ENCODE measurements at places on chromosomes 2 and 18. TPM values are rescaled to one million over a fixed set of nuclear protein-coding genes. Genes with fewer than 3 reads are reported as not detected.

Gene SERPINB10
- total RNA-seq = not detected

Gene SERPINB4
- total RNA-seq = not detected

Gene RAB27B
- not detected for total RNA-seq

Gene MERTK
- total RNA-seq = 0.43 TPM

Gene ZFAND2B
- 31.3 TPM for total RNA-seq

Gene SLC23A3
- 1.6 TPM for total RNA-seq

Gene ANTXR1
- total RNA-seq = 0.09 TPM

Gene CD226
- total RNA-seq = 41.5 TPM

Gene FAP
- not detected for total RNA-seq

Gene RESP18
- not detected for total RNA-seq

Gene CREG2
- total RNA-seq = not detected

Gene DCAF17
- 19.0 TPM for total RNA-seq

Gene CGREF1
- 4.3 TPM for total RNA-seq

Gene TUBA4A
- 226 TPM for total RNA-seq

Gene CNGA3
- not detected for total RNA-seq

Gene LAMA3
- not detected for total RNA-seq

Gene PSMD14
- total RNA-seq = 93.0 TPM

Gene C2orf66
- not detected for total RNA-seq

Gene IL1B
- not detected for total RNA-seq

Gene LYPD6
- not detected for total RNA-seq

Gene IL36B
- not detected for total RNA-seq

Gene CDK15
- total RNA-seq = not detected

Gene TMEM37
- total RNA-seq = not detected

Gene SRD5A2
- not detected for total RNA-seq

Gene POTEI
- not detected for total RNA-seq

Gene LINC00305
- not detected for total RNA-seq

Gene APLF
- total RNA-seq = 2.9 TPM

Gene GPR55
- 5.3 TPM for total RNA-seq

Gene DRC1
- total RNA-seq = not detected

Gene CXCR4
- total RNA-seq = 97.0 TPM

Gene UGT1A3
- total RNA-seq = not detected

Gene CRACDL
- 0.09 TPM for total RNA-seq

Gene C2orf81
- 2.6 TPM for total RNA-seq

Gene UGT1A10
- total RNA-seq = not detected

Gene AUP1
- 90.8 TPM for total RNA-seq

Gene COL6A3
- total RNA-seq = 4.1 TPM

Gene CD8B
- total RNA-seq = 319 TPM

Gene KIF5C
- total RNA-seq = 11.1 TPM

Gene DNAJC5G
- not detected for total RNA-seq

Gene SERPINB8
- 6.3 TPM for total RNA-seq

Gene WDSUB1
- 8.6 TPM for total RNA-seq

Gene ANKRD30B
- not detected for total RNA-seq

Gene ALK
- total RNA-seq = not detected

Gene KLF11
- total RNA-seq = 2.9 TPM

Gene RAD51AP2
- not detected for total RNA-seq

Gene DOK6
- total RNA-seq = not detected

Gene VSNL1
- total RNA-seq = not detected

Gene AQP12B
- total RNA-seq = not detected

Gene MAP2
- not detected for total RNA-seq

Gene CIB4
- not detected for total RNA-seq

Gene LCT
- 0.11 TPM for total RNA-seq

Gene RBM44
- total RNA-seq = 0.52 TPM

Gene CHRND
- not detected for total RNA-seq

Gene GPR155
- 15.3 TPM for total RNA-seq

Gene PRSS56
- not detected for total RNA-seq
